Central memory CD4-positive, alpha-beta T cell (primary cell): ENCODE measurements at places on chromosomes 3 and 15.
A peak's percentile ranks its signal among the peaks of the same experiment; 100 is the strongest.

GRCh38 chr3:188749010-188749617 is 422.7 kb upstream of the TPRG1 start:
- DNase-seq: peak; percentile 46

DNA sequence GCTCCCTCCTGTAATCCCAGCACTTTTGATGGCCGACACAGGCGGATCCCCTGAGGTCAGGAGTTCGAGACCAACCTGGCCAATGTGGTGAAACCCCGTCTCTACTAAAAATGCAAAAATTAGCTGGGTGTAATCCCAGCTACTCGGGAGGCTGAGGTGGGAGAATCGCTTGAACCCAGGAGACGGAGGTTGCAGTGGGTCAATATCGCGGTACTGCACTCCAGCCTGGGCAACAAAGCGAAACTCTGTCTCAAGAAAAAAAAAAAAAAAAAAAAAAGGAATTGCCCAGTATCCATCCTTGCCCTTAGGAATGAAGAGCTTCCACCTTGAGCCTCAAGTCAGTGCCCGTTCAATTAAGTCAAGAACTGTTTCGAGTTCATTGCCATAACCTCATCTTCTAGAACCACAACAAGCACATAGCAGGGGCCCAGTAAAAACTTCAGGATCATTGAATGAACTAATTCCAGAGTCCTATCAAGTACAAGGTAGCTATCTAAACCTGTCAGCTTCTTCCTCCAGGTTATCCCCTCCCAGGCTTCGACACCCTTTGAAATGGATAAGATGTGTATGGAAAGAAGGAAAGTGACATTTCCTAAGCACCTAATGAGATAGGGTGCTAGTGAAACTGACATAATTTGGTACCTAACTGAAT is 826 bp downstream of the DBR1 start:
- no peak for DNase-seq

GRCh38 chr15:57496946-57497869 is 94.5 kb upstream of the MYZAP start:
- DNase-seq: no peak

- no peak for DNase-seq
Measured at GRCh38 chr3:49313896-49314688, 25.8 kb downstream of the USP4 start.

DNA sequence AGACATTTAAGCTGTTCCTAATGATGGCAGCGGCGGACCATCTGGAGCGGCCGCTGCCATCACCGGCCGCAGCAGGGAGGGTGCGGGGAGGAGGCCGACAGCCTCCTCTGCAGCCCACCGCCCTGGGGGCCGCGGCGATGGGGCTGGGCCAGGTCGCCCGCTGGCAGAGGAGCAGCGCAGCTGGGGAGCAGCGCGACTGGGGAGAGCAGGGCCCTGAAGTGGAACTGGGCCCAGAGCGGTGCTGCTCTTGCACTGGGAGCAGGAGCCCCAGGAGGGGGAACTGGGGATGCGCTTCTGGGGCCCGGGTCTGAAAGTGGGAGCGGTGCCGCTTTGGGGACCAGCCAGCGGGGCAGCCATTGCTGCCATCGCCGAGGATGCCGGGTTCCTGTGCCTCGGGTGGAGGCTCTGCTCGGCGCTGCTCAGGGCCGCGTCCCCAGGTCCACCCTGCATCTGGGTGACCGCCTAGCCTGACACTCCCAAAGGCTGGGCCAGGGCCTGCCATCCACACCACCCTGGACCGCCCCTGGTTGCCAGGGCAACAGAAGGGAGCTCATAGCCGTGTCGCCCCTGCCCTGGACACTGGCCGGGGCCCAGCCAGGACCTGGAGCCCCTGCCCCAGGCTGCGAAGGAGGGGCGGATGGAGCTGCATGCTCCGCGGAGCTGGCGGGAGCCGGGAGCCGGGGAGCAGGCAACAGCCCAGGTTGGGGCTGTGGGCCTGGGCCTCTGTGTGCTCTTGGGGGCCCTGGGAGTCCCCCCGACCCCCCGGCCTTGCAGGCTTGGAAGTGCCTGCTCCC is 15.5 kb upstream of the PLA2G4E start:
- DNase-seq: no peak

DNA sequence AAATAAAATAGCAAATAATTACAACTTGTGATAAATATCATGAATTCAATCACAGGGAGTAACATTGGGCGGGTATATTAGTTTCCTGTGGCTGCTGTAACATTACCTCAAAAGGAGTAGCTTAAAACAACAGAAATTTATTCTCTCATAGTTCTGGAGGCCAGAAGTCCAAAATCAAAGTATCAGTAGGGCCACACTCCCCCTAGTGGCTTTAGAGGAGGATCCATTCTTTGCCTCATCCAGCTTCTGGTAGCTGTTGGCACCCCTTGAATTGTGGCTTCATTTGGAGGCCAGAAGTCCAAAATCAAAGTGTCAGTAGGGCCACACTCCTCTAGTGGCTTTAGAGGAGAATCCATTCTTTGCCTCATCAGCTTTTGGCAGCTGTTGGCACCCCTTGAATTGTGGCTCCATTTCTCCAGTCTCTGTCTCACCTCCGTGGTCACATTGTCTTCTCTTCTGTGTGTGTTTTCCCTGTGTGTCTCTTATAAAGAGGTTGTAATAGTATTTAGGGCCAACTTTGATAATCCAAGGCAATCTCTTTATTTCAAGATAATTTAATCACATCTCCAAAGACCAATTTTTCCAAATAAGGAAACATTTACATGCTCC is 3.1 kb upstream of the CFAP20DC start:
- no peak for DNase-seq

- DNase-seq: no peak
Measured at GRCh38 chr15:48175126-48175525, 3.0 kb downstream of the MYEF2 start.

GRCh38 chr15:51830276-51830806 is 888 bp downstream of the TMOD3 start:
- peak; percentile 7 for DNase-seq

DNA sequence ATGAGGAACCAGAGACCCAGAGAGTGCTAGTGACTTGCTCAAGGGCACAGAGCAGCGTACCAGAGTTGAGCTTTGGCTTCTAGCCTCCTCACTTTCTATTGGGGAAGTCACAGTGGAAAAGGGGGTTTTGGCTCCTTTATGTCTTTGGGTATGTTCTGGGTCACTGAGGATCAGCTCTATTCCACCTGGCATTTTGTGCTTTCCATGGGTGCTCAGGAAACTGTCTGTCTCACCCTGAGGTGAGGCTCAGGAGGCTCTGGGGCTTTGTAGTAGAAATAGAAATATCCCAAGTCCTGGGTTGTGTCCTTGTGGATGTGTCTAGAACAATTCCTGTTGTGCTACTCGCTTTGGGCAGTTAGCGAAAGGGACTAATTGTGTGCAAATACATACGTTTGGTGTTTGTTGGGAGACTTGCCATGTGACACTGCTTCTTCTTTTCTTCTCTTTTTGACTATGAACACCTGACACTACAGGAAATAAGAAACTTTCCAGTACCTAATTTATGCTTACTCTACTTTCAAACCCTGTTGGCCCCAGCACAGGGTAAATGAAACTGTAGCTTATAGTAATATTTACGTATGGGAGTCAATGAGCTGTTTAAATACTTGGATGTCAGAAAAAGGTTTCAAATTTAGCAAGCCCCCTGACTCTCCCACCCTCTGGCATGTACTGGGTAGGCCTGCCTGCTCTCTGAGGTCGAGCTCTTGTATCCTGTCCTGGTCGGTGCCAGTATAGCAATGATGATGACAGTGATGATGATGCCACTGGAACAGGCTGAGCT is 35.6 kb downstream of the SMAD3 start:
- peak; percentile 42 for DNase-seq

DNA sequence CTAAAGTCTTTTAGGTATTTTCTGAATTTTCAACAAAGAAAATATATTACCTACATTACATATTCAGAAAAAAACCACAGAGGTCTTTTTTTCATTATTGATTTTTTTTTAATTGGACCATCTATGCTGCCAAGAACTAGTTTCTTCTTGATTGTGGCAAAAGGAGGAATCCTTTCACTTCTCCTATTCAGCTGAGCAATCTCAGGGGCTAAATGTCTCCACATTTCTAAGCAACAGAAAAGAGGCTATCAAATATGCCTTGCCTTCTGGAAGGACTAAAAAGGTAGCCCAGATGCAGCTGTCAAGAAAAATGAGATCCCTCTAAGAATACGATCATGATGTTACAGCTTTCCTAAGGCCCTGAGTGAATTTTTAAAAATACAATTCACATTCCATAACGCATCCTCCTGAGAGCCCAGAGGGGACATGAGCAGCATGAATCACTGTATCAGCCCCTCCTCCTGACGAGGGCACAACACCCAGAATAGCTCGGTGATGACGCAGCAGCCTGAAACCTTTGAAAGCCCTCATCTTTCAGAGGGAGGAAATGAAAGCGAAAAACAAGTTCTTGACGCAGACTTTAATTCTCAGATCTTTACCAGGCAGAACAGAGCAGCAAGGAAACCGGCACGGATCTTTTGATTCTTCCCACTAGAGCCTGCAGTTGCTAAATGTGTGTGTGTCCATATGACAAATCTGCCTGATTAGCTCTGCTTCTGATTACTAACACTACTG is 24.6 kb downstream of the RUBCN start:
- DNase-seq: peak; percentile 90

GRCh38 chr3:114176890-114177289 is 2.0 kb downstream of the DRD3 start:
- DNase-seq: no peak

DNA sequence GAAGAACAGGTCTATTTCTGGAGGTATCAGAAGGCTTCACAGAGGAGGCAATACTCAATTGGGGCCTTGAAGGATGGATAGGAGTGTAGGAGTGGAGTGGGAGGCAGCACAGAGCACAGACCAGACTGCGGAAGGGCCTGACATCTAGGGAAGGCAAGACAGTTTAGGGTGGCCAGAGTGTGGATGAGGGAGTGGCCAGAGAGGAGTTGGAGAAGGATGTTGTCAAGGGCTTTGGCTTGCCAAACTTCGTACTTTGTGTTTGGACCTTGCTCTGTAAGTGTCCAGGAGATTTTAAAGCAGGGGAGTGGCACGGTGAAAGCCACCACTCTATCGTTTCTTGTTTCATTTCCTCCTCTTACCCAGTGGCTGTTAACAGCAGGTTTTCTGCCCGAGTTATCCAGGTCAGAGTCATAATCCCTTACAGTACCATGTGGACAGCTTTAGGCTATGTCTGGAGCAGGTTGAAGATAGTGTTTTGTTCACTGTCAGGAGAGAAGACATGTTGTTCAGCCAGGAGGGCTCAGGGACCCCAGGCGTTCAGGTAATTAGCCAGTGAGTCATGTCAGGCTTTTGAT is 12.3 kb downstream of the SMAD3 start:
- no peak for DNase-seq

DNA sequence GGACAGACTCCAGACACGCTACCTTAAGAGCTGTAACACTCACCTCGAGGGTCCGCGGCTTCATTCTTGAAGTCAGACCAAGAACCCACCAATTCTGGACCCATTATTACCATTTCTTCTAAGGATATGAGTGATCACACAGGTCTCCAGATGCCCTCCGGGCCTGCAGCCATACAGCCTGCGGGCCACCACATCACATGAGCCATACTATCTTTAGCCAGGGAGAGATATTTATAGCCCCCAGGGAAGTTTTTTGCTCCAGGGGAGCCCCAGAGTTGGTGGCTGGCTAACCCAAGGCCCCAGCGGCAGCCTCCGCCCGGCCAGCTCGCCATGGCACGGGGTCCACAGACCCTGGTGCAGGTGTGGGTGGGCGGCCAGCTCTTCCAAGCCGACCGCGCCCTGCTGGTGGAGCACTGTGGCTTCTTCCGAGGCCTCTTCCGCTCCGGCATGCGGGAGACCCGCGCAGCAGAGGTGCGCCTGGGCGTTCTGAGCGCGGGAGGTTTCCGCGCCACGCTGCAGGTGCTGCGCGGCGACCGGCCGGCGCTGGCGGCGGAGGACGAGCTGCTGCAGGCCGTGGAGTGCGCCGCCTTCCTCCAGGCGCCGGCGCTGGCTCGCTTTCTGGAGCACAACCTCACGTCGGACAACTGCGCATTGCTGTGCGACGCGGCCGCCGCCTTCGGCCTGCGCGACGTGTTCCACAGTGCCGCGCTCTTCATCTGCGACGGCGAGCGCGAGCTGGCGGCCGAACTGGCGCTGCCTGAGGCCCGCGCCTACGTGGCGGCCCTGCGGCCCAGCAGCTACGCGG is at the start of gene KBTBD13:
Gene KBTBD13 (plus strand): TSS at position 261 of the 805 bp plus-strand sequence. CDS start 70 bp downstream, at position 331.
- DNase-seq: no peak

- no peak for DNase-seq
Measured at GRCh38 chr3:100338911-100339310, 4.4 kb downstream of the NIT2 start.

GRCh38 chr3:36579746-36580145 is 184.6 kb downstream of the DCLK3 start:
- no peak for DNase-seq

GRCh38 chr15:94535298-94536048 is 304.1 kb downstream of the MCTP2 start:
- DNase-seq: no peak

- no peak for DNase-seq
Measured at GRCh38 chr15:54321426-54321825, 343.2 kb downstream of the UNC13C start.

- no peak for DNase-seq
Measured at GRCh38 chr3:105827959-105828358, 40.9 kb downstream of the CBLB start.

DNA sequence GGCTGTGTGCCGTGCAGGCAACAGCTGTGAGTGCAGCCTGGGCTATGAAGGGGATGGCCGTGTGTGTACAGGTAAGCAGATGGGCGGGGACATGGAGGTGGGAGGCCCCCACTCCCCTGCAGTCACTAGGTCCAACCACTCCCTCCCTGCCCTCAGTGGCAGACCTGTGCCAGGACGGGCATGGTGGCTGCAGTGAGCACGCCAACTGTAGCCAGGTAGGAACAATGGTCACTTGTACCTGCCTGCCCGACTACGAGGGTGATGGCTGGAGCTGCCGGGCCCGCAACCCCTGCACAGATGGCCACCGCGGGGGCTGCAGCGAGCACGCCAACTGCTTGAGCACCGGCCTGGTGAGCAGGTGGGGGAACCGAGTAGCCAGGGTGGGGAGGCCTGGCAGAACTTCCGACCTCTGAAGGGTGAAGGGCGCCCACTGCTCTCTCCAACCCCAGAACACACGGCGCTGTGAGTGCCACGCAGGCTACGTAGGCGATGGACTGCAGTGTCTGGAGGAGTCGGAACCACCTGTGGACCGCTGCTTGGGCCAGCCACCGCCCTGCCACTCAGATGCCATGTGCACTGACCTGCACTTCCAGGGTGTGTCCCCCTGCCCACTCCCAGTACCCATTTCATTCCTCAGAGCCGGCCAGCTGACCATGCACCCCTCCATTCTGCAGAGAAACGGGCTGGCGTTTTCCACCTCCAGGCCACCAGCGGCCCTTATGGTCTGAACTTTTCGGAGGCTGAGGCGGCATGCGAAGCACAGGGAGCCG is 11.6 kb downstream of the NT5DC2 start:
- no peak for DNase-seq

- no peak for DNase-seq
Measured at GRCh38 chr15:101675796-101676582, 23.8 kb upstream of the TM2D3 start.

- DNase-seq: no peak
Measured at GRCh38 chr15:76274821-76275220, 36.4 kb downstream of the ETFA start.

GRCh38 chr15:100291106-100291505 is 50.7 kb downstream of the ADAMTS17 start:
- no peak for DNase-seq

- DNase-seq: no peak
Measured at GRCh38 chr15:64928626-64929220, 17.0 kb downstream of the ANKDD1A start.

GRCh38 chr3:18434711-18435110 is 9.6 kb upstream of the SATB1 start:
- DNase-seq: no peak

- no peak for DNase-seq
Measured at GRCh38 chr15:75646112-75646943, 1.4 kb upstream of the SNX33 start.
